ENCODE measurements at places on chromosomes 5 and 9.

DNA sequence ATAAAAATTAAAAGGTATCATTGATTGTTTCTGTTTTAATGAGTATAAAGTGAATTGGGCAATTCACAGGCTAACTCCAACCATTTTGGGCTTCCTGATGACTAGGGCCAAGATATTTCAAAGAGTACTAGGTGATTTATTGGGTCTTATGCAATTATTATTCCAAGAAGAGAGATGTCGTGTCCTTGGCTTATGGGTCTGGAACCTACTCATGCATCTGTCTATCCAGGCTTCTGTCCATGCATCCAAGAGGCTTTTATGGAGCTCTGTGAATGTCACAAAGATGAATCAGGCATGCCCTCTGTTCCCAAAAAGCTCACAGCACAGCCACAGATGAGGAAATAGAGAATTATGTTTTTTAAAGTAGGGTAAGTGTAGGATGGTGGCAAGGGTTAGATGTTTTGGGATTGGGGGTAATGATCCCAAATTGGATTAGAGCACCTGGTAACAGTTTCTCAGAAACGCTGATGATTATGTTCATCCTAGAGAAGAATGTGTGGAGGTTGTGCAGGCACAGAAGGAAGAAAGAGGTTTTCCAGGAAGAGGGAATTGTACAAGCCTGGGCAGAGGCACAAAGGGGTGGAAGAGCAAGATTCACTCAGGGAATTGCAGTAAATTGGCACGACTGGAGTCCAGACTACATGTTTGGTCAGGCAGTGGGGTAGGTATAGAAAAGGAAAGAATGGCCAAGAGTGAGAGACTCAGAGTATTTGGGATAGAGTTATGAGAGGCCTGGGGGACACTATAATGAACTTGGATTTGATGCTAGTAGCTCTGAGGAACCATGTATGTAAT is 83.0 kb upstream of the TNC start:
- DNase-seq = no peak

- no peak for DNase-seq
Observed at GRCh38 chr5:100856462-100856861, 46.6 kb downstream of the ST8SIA4 start.

DNA sequence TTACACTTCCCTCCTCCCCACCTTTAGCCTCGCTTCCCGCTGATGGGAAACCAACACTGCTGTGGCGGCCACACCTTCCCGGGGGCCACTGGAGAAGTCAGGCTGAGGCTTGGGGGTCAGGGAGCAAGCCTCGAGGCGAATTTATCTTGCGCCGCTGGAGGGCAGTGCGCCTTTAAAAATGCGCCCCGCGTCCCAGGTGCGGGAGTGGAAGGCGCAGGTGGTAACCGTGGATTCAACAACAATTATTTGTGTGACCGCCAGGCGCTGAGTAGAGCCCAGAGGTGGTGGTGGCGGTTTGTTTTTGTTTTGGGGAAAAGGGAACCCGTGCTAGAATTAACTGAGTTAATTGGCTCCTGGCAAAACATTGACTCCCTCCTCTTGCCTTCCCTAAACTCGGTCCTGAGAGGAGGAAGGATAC is 1.1 kb downstream of the CFAP77 start:
- peak; percentile 67 for DNase-seq

DNA sequence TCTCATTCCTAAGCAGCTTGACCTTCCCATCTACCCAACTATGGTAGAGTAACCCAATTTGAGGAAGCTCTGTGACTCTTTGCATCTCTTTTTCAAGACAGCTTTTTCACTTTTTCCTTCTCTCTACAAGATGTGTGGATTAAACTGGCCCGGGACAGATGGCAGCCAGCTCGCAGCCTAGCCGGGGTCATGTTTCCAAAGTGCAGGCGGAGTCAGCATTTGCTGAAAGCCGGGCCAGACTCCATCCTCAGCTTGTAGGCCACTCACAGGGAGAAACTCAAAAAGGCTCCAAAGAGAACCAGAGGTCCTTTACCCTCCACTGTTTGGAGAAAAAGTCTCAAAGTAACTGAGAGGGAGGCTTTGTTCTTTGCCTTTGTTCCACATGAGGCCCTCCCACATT is 286.8 kb upstream of the PANK3 start:
- no peak for DNase-seq

GRCh38 chr9:136342181-136343120 is 15.1 kb downstream of the GPSM1 start:
- DNase-seq = peak; percentile 69
